ENCODE measurements at places on chromosomes 16 and 17.
A peak's percentile ranks its signal among the peaks of the same experiment; 100 is the strongest.

GRCh38 chr17:74810699-74811485 lies 34.7 kb upstream of the NAT9 start:
- no peak for DNase-seq

DNA sequence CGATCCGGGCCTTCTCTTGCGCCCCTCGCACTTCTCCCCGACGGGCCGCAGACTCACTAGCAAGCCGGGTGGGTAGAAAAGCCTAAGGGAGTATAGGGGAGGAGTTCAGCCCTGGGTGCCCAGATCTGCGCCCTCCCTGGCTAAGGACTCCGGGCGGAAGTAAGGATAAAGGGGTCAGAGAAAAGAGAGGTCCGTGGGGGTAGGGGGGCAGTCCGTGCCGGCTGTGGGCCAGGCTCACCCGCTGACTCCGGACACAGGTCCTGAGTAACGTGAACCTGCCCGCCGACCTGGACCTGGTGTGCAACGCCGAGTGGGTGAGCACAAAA lies 1.8 kb downstream of the NAGS start:
- DNase-seq = no peak

DNA sequence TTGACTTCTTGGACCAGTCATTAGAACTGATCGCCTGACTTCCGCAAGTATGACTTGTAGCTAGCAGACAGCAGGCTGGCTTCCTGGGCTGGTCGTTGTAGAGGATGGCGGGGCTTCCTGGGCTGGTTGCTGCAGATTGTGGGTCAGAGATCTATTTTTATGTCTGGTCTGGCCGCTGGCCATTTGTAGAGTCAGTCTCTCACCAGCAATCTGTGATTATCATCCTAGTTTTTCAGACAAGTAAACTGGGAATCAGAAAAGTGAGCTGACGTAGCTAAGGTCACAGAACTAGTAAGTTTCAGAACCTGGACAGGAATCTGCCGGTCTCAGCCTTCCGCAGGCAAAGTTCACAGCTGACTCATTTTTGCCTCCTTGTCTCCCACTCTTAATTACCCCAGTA lies 19.1 kb downstream of the GPR142 start:
- peak; percentile 47 for DNase-seq

- DNase-seq = peak; percentile 89
Measured at GRCh38 chr17:72392056-72393010, 271.5 kb downstream of the SOX9 start.

Data from GM23248 (cell line).